ENCODE measurements at places on chromosomes 16 and 17.

GRCh38 chr17:74851612-74852236 lies 8.0 kb downstream of the GRIN2C start:
- DNase-seq: no peak

GRCh38 chr16:65679785-65680184 lies 557.9 kb upstream of the CDH11 start:
- no peak for DNase-seq

DNA sequence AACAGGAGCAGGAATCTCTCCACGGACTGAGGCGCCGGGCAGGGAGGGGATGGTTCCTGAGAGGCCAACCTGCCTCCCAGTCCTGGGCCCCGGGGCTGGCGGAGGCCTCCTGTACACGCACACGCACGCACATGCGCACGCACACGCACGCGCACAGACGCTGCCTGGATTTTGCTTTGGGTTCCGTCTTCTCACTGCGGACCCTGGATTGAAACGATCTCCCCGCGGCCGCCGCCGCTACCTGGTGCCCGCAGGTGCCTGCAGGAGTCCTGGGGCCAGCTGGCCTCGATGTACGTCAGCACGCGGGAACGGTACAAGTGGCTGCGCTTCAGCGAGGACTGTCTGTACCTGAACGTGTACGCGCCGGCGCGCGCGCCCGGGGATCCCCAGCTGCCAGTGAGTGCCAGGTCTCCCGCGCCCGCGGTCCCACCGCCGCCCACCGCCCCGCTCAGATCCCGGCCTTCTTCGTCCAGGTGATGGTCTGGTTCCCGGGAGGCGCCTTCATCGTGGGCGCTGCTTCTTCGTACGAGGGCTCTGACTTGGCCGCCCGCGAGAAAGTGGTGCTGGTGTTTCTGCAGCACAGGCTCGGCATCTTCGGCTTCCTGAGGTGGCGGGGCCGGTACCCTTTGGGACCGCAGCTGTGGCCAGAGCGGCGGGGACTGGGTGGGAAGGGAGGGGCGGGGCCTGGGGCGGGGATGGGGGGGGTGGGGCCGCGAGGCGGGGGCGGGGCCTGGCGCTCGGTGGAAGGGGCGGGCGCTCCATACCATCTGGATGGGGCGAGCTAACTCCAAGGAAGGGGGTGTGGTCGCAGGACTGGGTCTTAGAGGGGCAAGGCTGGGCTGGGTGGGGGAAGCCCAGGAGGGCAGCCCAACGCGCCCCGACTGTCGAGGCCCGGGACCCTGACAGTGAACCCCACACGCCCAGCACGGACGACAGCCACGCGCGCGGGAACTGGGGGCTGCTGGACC lies 12.3 kb downstream of the CES4A start:
- DNase-seq: peak; percentile 17

DNA sequence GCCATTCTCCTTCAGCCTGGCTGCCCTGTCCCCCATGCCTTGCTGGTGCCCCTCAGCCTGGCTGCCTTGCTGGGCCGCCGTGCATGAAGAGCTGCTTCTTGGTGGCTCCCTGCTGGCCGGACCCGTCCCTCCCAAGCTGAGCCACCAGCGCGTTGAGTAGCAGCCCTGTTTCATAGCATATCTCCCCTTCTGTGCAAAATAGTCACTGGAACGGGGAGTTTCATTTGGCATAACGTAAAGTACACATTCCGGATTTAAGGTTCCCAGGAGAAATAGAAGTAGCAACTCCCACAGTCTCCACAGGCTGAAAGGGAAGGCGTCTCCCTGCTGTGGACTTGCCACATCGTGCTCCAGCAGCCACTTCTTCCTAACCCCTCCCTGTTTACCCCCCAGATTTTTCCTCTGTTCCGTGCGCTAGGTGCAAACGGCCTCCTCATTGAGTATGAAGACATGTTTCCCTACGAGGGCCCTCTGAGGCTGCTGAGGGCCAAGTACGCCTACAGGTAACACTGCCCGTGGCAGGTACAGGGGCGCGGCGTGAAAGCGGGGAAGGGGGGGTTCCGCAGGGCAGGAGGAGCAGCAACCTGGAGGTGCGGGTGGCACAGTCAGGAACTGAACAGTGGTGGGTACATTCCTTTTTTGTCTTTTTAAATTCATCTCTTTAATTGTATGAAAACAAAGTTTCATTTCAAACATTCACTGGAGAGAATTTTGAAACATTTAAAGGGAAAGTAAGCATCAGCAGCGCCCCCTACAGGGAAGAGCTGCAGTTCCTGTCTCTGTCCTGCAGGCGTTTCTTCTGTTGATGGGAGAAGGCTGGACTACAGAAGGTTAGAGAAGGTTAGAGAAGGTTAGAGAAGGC lies 5.8 kb upstream of the OGFOD3 start:
- DNase-seq: peak; percentile 32

GRCh38 chr16:26987597-26988010 lies 79.1 kb upstream of the C16orf82 start:
- DNase-seq: peak; percentile 61

- no peak for DNase-seq
Measured at GRCh38 chr17:15161395-15161794, 103.7 kb downstream of the PMP22 start.

DNA sequence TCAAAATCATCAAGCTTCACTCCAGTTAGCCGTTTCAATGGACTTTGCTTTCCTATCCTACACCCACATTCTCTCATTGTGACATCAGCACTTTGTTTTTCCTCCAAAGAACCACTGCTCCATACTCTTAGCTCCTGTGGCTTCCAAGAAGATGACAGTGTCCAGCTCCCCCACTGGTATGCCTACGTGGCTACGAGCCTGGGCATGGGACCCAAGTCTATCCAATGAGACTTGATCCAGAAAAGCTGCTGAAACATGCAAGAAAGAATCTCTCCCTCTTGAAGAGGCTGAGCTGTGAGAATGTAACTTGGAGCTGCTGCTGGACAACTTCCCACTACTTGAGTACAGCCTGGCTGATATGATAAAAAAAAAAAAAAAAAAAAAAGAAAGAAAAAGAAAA lies 9.4 kb downstream of the TOX3 start:
- DNase-seq: no peak

- no peak for DNase-seq
Measured at GRCh38 chr17:71585540-71585939, 535.3 kb upstream of the SOX9 start.

DNA sequence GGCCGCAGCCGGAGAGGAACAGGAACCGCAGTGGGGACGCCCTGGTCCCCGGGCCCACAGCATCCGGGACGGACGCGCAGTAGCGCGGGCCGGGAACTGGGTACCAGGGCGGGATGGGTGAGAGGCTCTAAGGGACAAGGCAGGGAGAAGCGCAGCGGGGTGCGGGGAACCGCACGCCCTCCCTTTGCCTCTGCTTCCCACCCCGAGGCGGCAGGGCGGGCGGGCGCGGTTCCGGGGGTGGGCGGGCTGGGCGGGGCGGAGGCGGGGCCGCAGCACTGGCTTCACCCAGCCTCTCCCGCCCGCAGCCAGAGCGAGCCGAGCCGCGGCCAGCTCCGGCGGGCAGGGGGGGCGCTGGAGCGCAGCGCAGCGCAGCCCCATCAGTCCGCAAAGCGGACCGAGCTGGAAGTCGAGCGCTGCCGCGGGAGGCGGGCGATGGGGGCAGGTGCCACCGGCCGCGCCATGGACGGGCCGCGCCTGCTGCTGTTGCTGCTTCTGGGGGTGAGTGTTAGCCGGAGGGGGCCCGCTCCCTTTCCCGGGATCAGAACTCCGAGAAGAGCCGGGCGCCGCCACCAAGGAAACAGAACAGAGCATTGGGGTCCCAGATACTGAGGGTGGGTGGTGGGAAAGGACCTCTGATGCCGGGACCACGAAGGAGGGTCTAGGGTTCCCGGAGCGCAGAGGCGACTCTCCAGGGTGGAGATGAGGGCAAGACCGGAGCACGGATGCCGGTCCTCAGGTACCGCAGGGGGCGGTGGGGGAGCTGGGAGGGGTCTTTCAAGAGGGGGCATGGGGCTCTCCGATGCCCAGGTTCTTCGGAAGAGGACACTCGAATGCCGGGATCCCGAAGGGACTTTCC lies at the start of gene NGFR:
Gene NGFR, plus strand, starts transcription at position 308 of the 856 bp plus-strand sequence. Its CDS starts 125 bp downstream, at position 433.
- no peak for DNase-seq

DNA sequence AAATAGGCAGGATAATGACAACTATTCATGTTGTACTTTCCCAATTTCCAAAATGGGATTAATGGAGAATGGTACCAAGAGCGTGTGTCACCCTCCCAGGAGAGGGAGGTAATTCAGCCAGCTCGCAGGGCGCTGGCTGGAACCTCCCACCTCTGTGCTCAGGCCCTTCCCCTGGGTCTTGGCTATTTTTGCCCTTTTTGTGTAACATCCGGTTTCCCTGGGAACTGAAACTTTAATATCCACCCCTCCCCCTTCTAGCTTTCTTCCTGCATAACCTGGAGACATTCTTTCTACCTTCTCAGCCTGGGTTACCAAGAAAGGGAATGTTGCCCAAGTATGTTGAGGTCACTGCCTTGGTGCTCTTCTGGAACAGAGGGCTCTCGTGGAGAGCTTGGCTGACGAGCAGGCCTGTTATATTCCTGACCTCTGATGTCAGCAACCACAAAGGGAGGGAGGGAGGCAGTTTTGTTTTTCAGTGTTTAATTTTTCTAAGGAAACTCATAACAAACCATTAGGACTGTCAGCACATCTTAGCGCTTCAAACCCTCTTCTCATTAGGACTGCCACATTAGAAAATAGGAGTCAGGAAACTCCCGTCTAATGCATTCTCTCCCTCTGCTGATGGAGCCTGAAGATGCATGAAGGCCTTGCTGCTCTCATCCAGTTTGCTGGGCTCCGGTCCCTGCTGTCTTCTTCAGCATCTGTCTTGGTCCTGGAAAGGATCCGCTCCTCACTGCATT lies 25.6 kb downstream of the ITGB3 start:
- peak; percentile 97 for DNase-seq

DNA sequence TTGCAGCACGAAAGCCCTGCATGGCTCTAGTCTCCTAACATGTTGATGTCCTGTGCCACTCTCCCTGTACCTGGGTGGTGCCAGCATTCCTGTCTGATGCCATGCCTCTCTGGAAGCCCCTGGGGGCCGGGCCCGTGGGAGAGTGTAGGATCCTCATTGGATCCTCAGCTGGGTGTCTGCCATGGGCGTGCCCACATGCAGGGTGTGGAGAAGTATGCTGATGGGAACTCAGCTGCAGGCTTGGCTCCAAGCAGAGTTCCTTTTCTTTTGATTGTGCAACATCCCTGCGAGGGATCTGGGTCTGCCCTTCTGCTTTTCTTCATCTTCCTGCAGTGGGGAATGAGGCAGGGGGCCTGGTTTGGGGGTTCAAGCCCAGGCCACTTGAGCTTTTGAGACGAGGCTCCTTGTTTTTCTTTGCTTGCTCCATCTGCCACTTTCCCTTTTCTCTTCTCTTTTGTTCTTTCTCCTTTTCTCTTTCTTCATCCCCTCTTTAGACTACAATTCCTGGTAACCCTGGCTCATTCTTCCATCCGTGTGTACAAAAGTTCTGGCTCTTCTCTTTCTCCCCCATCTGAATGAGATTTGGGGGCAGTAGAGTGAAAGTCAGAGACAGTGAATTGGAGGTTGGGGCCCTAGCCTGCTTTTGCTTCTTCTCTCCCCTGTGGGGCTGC lies 32.9 kb downstream of the KSR1 start:
- DNase-seq: peak; percentile 54

DNA sequence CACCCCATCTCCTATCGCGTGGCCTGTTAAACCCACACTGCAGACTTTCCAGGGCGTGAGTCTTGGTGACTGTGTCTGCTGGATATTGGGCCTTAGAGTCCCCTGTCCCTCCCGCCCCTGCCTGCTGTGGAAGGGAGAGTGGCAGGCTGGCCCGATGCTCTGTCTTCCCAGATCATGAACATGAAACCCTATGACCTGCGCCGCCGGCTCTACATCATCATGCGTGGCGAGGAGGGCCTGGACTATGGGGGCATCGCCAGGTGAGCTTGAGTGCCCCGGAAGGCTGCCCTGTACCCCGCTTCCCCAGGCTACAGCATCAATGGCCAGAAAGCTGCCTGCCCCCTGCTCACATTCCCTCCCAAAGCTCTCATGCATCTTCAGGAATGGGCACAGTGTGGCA lies 19.5 kb upstream of the CLEC18A start:
- no peak for DNase-seq
